ENCODE measurements at places on chromosomes 6 and 20. TPM values are rescaled to one million over a fixed set of nuclear protein-coding genes. Genes with fewer than 3 reads are reported as not detected.

DNA sequence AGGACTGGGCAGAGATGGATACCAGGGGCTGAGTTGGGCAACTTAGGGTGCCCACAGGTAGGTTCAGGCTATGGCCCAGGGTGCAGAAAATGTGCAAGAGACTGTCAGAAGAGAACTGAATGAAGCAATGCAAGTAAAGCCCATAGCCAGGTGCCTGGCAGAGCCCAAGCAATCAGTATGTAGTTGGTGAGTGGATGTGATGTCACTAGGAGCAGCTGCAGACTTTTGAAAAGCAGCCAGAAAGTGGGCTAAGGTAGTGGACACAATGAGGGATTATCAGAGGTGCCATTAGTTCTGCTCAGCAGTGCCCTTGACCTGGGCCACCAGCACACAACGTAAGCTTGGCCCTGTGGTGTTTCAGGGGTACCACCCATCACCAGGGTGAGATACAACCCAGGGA is 135.3 kb downstream of the SOBP start:
- no peaks in the 10 kb centered on the region for H3K27me3 ChIP-seq
- peaks cover 3% of the 10 kb centered on the region for H3K4me1 ChIP-seq
- H3K36me3 ChIP-seq: no peaks in the 10 kb centered on the region
- DNase-seq: no peak

DNA sequence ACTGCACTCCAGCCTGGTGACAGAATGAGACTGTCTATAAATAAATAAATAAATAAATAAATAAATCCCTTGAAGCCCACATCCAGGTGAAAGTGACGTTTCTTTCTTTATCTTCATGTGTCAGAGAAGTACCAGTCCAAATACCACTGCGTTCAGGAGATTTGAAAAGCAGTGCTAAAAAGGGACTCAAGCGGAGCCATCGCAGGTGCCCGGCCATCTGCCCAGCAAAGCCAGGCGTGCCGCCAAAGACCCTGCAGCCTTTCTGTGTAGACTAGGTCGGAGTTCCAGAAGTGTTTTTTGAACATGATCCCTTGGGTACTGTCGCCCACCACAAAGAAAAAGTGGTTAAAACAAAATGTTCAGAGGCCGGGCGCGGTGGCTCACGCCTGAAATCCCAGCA is 65.7 kb upstream of the CEP85L start:
- H3K36me3 ChIP-seq: no peaks in the 10 kb centered on the region
- H3K4me3 ChIP-seq: no peak overlapping the region
- no peaks in the 10 kb centered on the region for H3K27me3 ChIP-seq

DNA sequence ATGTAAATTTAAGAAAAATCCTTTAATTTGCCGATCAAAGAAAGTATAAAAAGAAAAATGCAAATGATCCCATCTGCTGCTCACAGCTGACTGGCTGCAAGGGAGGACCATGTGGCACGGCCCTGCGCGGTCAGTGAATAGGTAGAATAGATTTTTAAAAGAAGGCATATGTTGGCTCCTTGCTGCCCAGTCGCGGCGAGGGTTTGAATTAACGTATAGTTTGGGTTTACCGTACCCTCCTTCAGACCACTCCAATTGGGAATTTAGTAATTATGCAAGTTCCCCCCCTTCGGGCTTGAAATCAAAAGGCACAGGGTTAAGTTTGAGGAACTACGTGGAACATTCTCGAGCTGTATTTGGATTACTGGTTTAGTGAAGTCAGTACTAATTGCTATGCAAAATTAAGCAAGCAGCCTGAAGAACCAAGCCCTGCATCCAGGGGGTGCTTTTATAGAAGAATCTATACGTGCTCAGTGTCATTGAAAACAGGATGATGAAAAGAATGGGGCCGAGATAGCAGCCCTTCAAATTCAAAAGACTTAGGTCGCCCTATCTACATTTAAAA is 1.1 kb upstream of the BEND3 start:
- no peaks in the 10 kb centered on the region for H3K36me3 ChIP-seq
- no peak for DNase-seq
- H3K27ac ChIP-seq: peak overlapping the region; percentile 77
- peak overlapping the region; percentile 85 for H3K4me3 ChIP-seq
- no peaks in the 10 kb centered on the region for H3K27me3 ChIP-seq
- H3K4me1 ChIP-seq: peaks cover 16% of the 10 kb centered on the region

- no peak overlapping the region for H3K4me3 ChIP-seq
- DNase-seq: no peak
- no peaks in the 10 kb centered on the region for H3K36me3 ChIP-seq
- H3K27ac ChIP-seq: no peak overlapping the region
- H3K27me3 ChIP-seq: no peaks in the 10 kb centered on the region
These were observed 32.1 kb downstream of the PSMG4 start for GRCh38 chr6:3290931-3291211.

GRCh38 chr6:4714961-4715501 is 61.2 kb upstream of the CDYL start:
- H3K4me3 ChIP-seq: no peak overlapping the region
- H3K4me1 ChIP-seq: no peaks in the 10 kb centered on the region
- no peak for DNase-seq
- H3K36me3 ChIP-seq: no peaks in the 10 kb centered on the region

DNA sequence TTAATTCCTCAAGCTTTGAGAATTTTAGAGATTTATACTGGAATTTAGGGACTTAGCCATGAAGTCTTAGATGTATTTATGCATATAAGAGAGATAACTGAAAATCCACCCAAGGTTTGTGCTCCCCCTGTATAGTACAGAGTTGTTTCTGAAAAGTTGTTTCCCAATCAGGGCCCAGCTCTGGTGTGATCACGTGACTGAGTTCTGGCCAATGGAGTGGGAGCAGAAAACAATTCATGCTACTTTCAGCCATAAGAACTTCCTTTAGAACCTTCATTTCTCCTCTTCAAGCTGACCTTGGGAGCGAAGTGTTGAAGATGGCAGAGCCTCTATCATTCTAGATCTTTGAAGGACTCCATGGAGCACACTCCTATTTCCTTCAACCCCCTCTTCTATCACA is 151.0 kb downstream of the RCAN2 start:
- H3K36me3 ChIP-seq: no peaks in the 10 kb centered on the region
- DNase-seq: no peak
- no peaks in the 10 kb centered on the region for H3K27me3 ChIP-seq
- no peak overlapping the region for H3K27ac ChIP-seq
- no peaks in the 10 kb centered on the region for H3K4me1 ChIP-seq

GRCh38 chr6:163761481-163761880 is 347.0 kb downstream of the QKI start:
- H3K4me3 ChIP-seq: no peak overlapping the region
- no peaks in the 10 kb centered on the region for H3K4me1 ChIP-seq
- H3K36me3 ChIP-seq: no peaks in the 10 kb centered on the region

Gene DNMT3B
- total RNA-seq: 3.5 TPM

DNA sequence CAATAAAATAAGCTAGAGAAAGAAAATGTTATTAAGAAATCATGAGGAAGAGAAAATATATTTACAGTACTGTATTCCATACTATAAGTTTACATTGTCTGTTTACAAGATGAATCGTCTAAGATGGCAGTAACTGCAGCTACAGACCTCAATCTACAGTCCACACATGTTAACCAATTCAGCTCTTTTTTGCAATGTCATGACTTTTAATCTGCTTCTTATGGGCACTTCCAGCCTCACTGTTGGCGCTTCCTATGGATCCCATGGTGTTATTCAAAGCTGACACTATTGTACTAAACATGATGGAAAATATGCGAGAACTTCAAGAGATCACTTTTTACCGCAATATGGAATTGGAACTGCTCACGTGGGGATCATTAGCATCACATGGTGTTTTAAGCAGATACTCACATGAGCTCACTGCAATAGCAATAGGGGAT is 451.5 kb upstream of the CITED2 start:
- no peak for DNase-seq
- H3K4me1 ChIP-seq: no peaks in the 10 kb centered on the region
- H3K36me3 ChIP-seq: no peaks in the 10 kb centered on the region
- peak overlapping the region; percentile 42 for H3K27ac ChIP-seq

DNA sequence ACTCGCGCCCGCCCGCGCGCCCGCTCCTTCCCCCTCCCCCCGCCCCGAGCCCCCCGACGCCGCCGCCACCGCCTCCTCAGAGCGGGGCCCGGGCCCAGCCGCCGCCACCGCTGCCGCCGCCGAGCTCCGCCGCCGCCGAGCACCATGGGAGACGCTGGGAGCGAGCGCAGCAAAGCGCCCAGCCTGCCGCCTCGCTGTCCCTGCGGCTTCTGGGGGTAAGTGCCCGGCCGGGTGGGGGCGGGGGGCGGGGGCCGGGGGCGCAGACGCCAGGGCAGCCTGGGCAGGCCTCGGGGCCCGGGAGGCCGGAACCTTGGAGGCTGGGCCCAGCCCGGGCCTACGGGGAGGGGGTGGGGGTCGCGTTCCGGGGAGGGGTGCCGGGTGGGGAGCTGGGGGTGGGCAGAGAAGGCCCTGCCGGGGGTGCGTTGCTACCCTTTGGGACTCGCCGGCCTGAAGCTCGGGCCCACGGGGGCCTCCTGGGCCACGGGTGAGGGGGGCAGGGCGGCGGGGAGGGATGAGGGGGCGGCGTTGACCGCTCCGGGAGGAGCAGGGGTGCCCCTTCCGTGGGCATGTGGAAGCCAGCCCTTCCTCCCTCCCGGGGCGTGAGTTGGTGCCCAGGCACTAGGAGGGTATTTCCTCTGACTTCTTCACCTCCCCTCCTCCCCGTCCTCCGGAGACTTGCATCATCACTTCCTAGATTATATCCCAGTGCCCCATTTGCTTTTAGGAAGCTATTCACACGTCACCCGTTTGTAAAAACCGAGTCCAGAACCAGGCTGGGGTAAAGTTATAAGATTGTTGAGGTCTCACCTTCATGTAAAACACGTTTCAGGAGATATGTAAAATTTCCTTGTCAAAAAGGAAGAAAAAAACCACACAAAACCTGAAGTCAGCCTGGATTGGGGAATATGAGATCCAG is 533 bp downstream of the ZFAND3 start:
- peaks cover 29% of the 10 kb centered on the region for H3K4me1 ChIP-seq
- H3K4me3 ChIP-seq: peak overlapping the region; percentile 76
- DNase-seq: no peak
- no peaks in the 10 kb centered on the region for H3K27me3 ChIP-seq
- H3K36me3 ChIP-seq: peaks cover 5% of the 10 kb centered on the region

Gene FOXC1
- total RNA-seq: 6.7 TPM

Gene TP53TG5
- total RNA-seq: not detected

- H3K36me3 ChIP-seq: no peaks in the 10 kb centered on the region
- no peak for DNase-seq
- no peak overlapping the region for H3K4me3 ChIP-seq
- H3K27ac ChIP-seq: no peak overlapping the region
- no peaks in the 10 kb centered on the region for H3K27me3 ChIP-seq
These were observed 39.6 kb upstream of the POU5F1 start for GRCh38 chr6:31210123-31210522.

- no peak overlapping the region for H3K27ac ChIP-seq
- no peak for DNase-seq
- no peaks in the 10 kb centered on the region for H3K27me3 ChIP-seq
- H3K36me3 ChIP-seq: no peaks in the 10 kb centered on the region
These were observed 151.7 kb downstream of the TMEM200A start for GRCh38 chr6:130517444-130517931.

Gene COL11A2
- 0.57 TPM for total RNA-seq

DNA sequence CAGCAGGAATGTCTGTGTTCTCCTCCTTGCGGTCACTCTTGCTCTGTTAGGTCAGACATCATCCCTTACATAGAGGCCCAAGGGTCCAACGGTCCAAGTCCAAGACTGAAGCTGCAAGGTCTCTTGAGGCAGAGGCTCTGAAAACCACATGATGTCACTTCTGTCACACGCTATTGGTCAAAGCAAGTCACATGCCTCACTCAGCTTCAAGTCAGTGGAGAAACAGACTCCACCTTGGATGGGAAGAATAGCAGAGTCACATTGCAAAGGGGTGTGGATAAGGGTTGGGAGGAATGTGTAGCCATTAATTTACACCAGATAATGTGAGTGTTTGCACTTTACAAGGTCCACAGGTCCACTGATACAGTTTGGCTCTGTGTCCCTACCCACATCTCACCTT is 17.5 kb downstream of the SLC52A3 start:
- no peaks in the 10 kb centered on the region for H3K27me3 ChIP-seq
- H3K36me3 ChIP-seq: no peaks in the 10 kb centered on the region
- H3K4me3 ChIP-seq: no peak overlapping the region

DNA sequence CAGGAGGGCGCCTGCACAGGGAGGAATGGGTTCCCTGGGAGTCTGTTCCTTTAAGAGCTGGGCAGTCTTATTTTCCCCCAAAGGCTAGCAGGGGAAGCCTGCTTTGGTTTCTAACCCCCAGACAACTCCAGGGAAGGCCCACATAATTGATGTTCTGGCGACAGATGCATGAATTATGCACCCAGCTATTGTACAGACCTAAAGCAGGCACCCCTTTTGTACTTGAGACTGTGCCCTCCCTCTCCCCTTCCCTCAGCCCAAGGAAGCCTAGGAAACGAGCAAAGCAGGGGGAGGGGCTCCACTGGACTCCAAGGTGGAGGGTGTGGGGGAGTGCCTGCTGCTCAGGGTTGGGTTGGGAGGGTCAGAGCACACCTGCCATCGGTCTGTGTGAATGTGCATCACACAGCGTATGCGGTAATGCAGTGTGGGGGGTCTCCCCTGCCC is 102.1 kb downstream of the KCNB1 start:
- peak overlapping the region; percentile 94 for H3K27ac ChIP-seq
- DNase-seq: no peak
- peaks cover 59% of the 10 kb centered on the region for H3K4me1 ChIP-seq
- no peaks in the 10 kb centered on the region for H3K27me3 ChIP-seq
- H3K36me3 ChIP-seq: no peaks in the 10 kb centered on the region

GRCh38 chr20:58417438-58417837 is 28.4 kb downstream of the VAPB start:
- DNase-seq: no peak
- no peak overlapping the region for H3K27ac ChIP-seq
- H3K27me3 ChIP-seq: no peaks in the 10 kb centered on the region
- H3K4me1 ChIP-seq: no peaks in the 10 kb centered on the region

All from Panc1 (cell line).